Omental fat pad (tissue), 4 donors: ENCODE measurements at places on chromosomes 12 and 14. TPM values are rescaled to one million over a fixed set of nuclear protein-coding genes. Genes with fewer than 3 reads are reported as not detected.

The TAS2R43 gene
- total RNA-seq = 1.4 TPM

The CLEC4D gene
- not detected for total RNA-seq

The PLCZ1 gene
- not detected for total RNA-seq

The LBHD2 gene
- total RNA-seq = 6.3 TPM

The CSRNP2 gene
- total RNA-seq = 30.8 TPM

The HSPB8 gene
- 40.7 TPM for total RNA-seq

The RHOJ gene
- total RNA-seq = 6.0 TPM

GRCh38 chr12:104456950-104457745 is 400 bp downstream of the CHST11 start:
- DNase-seq = peak; percentile 45

DNA sequence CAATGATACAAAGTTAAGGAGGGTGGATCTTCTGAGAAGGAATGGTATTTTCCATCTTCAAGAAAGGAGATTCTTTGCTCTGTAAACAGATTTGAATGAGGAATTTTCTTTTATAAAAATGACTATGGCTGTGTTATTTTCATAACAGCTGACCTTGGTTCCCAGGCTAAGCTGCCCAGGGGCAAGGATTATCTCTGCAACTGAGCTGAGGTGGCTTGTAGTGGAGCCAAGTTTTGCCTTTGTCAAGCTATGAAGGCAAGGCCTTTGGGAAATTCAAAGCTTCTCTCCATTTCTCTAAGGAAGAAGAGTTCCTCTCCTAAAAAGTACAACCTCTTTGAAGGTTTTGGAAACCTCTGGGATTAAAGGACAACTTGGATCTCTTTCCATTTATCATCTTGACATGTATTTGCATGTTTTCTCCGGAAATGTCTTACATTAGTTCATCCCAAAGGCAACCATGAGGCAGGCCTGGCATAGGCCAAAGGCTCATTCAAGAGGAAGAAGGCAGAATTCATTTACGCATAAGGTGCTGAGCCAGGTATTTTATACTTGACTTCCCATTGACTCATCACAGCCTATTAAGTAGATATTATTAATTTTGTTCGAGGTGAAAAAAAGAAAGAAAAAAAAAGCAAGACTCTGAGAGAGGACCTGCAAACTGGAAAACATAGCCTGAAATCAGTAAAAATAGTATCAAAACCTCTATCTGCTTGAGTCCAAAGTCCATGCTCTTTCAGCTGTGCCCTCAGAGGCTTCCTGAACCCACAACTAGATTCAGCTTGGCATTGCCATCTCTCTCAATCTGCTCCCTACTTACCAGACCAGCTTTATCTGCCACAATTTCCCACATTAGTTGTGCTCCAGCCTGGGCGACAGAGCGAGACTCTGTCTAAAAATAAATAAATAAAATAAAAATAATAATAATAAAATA is 24.0 kb upstream of the CKAP4 start:
- no peak for DNase-seq

DNA sequence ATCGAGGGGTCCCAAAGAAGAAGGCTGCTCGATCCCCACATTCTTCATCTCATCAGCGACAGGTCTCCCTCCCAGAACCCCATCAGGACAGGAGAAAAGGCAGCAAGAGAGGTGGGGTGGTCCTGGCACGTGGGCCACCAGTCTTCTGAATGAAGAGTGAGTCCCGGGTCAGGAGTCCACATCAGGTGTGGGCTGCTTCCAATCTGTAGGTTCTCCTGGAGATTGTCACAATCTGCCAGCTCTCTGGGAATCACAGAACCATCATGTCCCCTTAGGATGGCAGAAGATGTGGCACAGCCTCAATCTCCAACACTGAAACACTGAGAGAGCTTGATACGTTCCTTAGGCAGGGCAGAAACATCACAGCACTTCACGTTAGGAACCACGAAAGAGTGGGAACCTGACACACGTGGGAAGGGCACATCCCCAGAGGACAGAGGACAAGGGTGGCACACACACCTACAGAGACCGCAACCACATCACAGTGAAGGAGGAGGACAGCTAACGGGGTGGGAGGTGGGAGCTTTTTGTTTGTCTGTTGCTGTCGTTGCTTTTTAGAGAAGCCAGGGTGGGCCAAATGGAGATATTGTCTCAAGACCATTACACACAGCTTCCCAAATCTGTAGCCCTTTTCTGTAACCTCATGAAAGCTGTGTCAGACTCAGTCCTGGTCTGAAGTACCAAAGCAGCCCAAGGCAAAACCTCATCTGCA is 284.5 kb downstream of the DPF3 start:
- no peak for DNase-seq

DNA sequence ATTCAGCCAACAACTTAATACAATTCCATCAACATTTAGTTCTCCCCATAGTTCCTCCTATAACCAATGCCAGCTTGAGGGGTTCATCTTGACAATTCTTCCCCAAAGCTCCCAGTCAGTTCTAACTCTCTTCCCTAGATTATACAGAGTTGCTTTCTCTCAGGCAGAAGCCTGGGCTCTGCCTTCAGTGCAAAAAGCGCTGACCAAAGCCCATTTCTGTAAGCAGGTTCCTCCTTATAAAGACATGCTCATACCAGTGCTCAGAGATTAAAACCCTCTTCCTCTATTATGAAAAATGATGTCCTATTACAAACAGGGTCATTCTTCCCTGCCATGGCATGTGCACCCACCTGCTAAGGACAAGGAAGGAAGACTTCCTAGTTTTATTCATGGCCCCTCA is 16.2 kb downstream of the SPIC start:
- no peak for DNase-seq

DNA sequence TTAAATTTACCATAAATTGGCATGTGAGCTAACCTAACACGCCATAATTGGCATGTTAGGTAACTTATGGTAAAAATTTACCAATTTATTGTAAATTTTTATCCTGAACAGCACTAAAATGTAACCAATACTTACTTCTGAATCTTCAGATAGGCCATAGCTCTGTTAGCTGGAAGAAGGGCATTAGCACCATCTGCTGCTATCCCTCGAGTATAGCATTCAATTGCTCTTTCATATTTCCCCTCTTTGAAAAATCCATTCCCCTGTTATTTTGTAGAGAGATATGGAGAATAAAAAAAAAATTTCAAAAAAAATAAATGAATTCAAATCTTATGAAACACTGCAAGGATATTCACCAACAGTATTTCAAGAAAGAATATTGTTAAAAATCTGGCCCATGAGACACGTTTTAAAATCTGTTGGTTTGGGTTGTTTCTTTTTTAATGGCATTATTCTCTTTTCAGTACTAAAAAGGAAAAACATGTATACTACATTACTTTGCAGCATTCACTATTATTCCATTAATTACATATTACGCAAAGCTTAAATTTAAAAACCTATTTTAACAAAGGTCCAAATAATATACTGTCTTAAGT is 19.1 kb downstream of the RPAP3 start:
- no peak for DNase-seq

- DNase-seq = no peak
Measured at GRCh38 chr12:32586390-32586789, 92.7 kb upstream of the DNM1L start.

- no peak for DNase-seq
Measured at GRCh38 chr12:84874125-84874824, 38.3 kb downstream of the SLC6A15 start.

DNA sequence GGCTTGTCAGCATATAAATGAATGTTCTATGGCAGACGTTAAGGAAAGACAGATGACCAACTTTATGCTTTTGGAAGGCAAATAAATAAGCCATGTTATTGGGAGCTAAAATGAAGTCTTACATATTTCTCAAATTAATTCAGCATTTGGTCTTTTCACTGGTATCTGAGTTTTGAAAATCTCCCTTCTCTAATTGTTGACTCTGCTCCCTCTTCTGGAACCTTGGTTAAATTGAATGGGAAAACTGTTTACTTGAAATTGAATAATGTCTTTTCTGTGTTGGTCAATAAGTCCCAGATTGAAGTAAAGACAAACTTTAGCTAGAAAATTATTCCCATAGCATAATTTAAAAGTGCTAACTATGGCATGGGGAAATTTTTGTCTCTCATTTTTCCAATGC is 38.7 kb downstream of the LGR5 start:
- no peak for DNase-seq

- no peak for DNase-seq
Measured at GRCh38 chr14:22471545-22472121, 117.4 kb downstream of the DAD1 start.

DNA sequence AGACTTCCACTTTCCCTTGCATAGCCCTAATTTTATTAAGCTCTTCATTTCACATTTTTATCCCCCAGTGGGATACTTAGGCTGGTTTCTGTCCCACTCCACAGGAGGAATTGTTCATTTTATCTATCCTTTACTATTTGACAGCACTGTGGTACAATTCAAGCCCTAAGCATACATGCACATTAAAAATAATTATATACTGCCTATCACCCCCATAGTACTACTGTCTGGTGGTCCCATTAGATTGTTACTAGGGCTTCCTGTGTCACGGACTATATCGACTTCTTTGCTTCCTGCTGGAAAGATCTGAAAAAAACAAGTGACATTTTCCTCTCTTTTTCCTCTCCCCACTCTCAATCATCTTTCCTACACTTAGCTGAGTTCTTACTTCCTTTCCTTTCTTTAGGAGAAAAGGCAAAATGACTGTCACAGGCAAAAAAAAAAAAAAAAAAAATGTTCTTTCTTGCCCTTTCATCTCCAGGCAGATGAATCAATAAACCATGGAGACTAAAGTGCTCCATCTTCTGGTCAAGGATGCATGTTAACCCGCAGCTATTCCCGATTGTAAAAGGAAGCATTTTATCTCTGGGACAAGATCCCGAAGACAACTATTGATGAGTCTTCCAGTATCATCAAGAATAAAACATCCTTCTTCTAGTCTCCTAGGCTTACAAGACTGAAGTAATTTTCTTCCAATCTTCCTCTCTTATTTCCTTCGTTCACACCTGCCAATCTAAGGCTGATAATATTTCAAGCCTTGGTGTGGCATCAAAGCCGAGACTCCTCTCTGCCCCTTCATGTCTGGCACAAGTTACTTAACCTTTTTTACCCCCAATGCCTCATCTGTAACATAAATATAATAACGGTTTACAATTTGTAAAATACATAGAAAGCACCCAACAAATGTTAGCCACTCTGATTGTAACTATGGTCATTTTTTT is 94.4 kb upstream of the PLEKHG7 start:
- no peak for DNase-seq

DNA sequence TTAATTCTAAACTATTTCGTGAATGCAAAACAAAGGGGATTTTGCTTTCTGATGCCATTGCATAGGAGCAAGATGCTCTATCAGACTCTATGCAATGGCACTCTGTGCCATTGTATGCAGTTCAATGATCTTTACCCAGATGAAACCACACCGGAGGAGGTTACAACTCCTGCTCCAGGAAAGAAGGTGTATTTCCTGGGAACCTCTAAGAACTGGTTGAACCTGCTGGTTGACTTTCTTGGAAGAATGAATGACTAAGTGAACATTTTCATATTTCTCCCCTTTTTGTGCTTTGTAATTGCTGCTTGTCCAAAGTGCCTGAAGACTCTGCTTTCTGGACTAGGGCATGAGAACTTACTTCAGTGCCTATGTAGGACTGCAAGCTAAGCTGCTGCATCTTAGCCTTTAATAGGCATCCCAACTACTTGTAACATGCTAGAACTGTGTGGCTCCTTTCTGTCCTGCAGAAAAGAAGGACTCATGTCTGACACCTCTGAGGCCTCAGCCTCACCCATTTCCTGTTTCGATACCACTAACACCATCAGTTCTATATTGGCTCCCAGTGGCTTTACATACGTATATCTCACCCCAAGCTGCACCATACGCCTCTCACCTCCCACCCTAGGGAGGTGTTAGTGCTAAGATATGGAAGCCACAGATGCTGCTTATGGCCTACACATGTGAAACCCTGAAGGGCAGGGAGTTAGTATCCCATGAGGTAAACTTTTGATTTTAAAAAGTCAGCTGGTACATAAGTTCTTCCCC is 193.5 kb upstream of the CNOT2 start:
- DNase-seq = no peak

DNA sequence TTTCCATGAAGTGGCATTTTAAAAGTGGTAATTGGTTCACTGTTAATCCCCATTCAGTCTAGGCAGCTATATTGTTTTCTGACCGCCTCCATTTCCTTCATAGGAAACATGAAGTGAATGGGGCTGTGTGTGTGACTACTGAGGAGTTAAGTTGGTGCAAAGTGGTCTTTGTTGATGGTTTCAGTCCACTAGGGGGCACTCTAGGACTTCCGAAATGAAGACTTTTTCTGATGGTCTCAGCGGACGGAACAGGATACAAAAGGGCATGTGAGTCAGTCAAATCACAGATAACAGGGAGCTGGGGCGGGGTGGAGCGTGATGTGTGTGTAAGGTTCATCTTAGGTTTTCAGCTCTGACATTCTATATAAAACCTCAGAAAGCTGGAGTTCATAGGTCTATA is 240.1 kb upstream of the OR4E1 start:
- DNase-seq = no peak

DNA sequence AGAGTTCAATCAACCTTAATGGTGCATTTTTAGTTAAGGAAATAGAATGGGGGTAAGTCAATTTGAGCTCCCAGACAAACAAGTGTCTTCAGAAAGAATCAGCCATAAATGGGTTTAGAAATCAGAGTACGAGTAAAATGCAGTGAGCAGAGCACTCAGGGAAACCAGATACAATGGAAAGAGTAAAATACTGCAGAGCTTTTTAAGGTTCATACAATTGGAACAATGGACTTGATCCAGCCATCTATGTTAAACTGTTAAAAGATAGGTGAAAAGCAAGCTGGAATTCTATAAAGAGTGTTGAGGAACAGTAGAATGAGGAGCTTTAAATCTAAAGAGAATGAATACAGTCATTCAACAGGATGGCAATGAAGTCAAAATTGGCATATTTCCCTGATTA is 23.8 kb upstream of the PCNX4 start:
- DNase-seq = no peak

GRCh38 chr14:101364503-101365328 is 196.6 kb upstream of the DIO3 start:
- DNase-seq = peak; percentile 84

GRCh38 chr14:55127460-55127951 is 1.5 kb upstream of the LGALS3 start:
- no peak for DNase-seq

- DNase-seq = no peak
Measured at GRCh38 chr12:42326541-42327226, 717 bp downstream of the PPHLN1 start.

DNA sequence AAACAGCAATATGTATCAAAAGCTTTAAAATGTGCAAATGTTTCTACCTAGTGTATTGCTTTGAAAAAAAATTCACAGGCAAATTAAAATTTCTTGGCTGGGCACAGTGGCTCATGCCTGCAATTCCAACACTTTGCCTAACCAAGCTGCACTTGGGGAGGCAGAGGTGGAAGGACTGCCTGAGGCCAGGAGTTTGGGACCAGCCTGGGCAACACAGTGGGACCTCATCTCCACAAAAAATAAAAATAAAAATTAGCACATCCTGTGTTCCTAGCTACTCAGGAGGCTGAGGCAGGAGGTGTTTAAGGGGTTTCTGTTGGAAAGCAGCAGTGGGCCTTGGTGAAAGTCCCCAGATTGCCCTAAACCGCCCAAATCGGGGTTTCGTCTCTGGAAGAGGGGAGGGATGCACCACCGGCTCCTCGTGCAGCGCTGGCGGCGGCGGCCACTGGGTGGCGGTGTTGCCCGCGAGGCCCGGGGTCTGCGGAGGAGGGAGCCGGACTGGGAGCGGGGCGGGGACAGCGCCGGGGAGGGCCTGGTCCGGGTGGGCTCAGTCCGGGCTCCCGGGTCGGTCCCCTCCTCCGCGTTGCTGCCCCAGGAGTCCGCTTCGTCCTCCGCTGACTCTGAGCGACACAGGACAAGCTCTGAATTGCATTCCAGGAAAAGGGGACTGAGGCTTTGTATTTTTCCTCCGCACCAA is 265.6 kb downstream of the AACS start:
- no peak for DNase-seq

GRCh38 chr14:81298122-81298521 is 77.4 kb upstream of the GTF2A1 start:
- no peak for DNase-seq
